ENCODE measurements at places on chromosomes 1 and 21. TPM values are rescaled to one million over a fixed set of nuclear protein-coding genes. Genes with fewer than 3 reads are reported as not detected.

PTPN22 gene
- total RNA-seq = 68.7 TPM

CFHR4 gene
- not detected for total RNA-seq

HFM1 gene
- total RNA-seq = not detected

LMX1A gene
- not detected for total RNA-seq

TTC22 gene
- 4.6 TPM for total RNA-seq

TLR5 gene
- 0.61 TPM for total RNA-seq

FCGR3B gene
- total RNA-seq = not detected

AADACL3 gene
- not detected for total RNA-seq

HSPB7 gene
- total RNA-seq = not detected

CD52 gene
- 1,191 TPM for total RNA-seq

VWA1 gene
- 0.68 TPM for total RNA-seq

TTC24 gene
- total RNA-seq = 2.3 TPM

OLIG2 gene
- total RNA-seq = not detected

TAS1R1 gene
- not detected for total RNA-seq

LEMD1 gene
- total RNA-seq = not detected

All from T-helper 2 cell treated with Interferon-gamma antibody and Interleukin-4, amounts not matched to agents 100 ng/mL and 5 ng/mL, for 36 hours (primary cell).